Naive thymus-derived CD8-positive, alpha-beta T cell (primary cell): ENCODE measurements at places on chromosomes 16 and 17.

- DNase-seq, result no peak
- no peaks in the 10 kb centered on the region for H3K27me3 ChIP-seq
- H3K4me1 ChIP-seq, result peaks cover 34% of the 10 kb centered on the region
- no peak overlapping the region for H3K4me3 ChIP-seq
- no peak overlapping the region for H3K27ac ChIP-seq
Observed at GRCh38 chr17:80909635-80910034, 82.0 kb upstream of the CHMP6 start.

DNA sequence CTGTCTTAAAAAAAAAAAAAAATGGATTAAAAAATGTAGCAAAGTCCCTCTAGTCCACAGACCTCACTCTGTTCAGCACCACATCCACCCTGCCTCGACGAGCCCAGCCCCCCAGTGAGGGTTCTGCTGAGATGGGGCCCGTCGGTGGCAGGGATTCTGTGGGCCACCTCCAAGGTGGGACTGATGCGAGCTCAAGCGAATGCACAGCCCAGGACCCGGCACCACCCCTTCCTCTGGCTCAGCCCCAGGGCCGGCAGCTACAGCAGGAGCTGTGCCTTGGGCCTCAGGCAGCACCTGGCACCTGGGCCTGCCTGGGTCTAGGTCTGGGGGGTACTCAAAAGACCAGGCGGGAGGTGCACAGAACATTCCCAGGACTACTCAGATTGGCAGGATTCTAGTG is 59.5 kb downstream of the ZNF778 start:
- no peaks in the 10 kb centered on the region for H3K27me3 ChIP-seq
- peaks cover 8% of the 10 kb centered on the region for H3K36me3 ChIP-seq
- H3K4me1 ChIP-seq, result peaks cover 7% of the 10 kb centered on the region
- no peak overlapping the region for H3K4me3 ChIP-seq

DNA sequence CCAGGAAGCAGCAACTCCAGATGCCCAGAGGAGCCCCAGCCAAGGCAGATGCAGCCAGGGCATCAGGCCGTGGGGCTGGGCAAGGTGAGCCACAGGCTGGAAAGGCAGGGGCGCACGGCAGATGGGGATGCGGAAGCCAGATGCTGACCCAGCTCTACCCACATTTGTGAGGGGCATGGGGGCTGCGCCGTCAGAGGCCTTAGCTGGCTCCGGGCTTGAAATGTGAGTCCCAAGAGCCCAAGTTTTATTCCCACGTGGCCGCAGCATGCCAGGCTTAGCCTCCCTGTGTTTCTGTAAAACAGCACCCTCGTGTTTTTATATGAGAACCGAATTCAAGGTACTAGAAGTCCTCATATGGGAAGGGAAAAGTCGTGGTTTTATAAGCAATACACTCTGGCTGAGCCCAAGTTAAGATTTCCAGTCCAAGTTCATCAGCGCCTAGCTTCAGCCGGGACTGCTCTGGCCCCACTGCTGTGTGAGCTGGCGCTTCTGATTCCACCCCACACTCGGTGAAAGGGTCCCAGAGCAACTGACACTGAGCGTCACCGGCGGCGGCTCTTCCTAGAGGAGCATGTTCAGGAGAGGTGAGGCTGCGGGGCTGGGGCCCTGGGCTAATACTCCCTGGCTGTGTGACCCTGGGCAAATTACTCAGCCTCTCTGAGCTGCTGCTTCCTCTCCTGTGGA is 6.7 kb upstream of the C16orf95 start:
- peaks cover under 1% of the 10 kb centered on the region for H3K36me3 ChIP-seq
- no peaks in the 10 kb centered on the region for H3K27me3 ChIP-seq
- H3K4me3 ChIP-seq, result no peak overlapping the region
- DNase-seq, result no peak
- peaks cover 9% of the 10 kb centered on the region for H3K4me1 ChIP-seq

DNA sequence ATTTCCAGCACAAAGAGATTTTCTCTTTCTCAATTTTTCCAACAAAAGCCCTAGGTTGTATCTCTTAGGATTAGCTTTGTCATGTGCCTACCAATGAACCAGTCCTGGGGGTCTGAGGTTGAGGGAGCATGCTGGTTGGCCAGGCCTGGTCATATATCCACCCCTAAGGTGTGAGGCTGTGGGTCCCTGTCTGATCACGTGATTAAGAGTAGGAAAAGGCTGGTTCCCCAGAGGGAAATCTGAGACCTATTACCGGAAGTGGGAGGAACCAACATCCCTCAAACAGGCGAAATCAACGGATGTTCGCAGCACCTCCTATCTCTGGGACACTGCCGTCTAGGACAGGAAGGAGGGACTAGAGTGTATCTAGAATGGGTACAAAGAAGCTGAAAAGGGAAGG is 185.7 kb upstream of the IRX5 start:
- DNase-seq, result no peak
- no peak overlapping the region for H3K4me3 ChIP-seq
- H3K36me3 ChIP-seq, result no peaks in the 10 kb centered on the region
- no peaks in the 10 kb centered on the region for H3K4me1 ChIP-seq
